ENCODE measurements at places on chromosomes 12 and 14. TPM values are rescaled to one million over a fixed set of nuclear protein-coding genes. Genes with fewer than 3 reads are reported as not detected.

Gene ITPR2
- 18.9 TPM for total RNA-seq

Gene PRIM1
- total RNA-seq = 1.8 TPM

Gene USP44
- total RNA-seq = 0.88 TPM

Gene ZNF10
- 10.0 TPM for total RNA-seq

Gene ITFG2
- 13.9 TPM for total RNA-seq

Gene HNRNPA1
- 446 TPM for total RNA-seq

Gene RPGRIP1
- total RNA-seq = 0.85 TPM

GRCh38 chr12:16228067-16228466 lies 49.4 kb downstream of the SLC15A5 start:
- no peak overlapping the region for H3K27ac ChIP-seq
- H3K36me3 ChIP-seq = no peaks in the 10 kb centered on the region
- DNase-seq = no peak

GRCh38 chr12:113867258-113867657 lies 98.9 kb downstream of the RBM19 start:
- H3K27ac ChIP-seq = no peak overlapping the region
- no peaks in the 10 kb centered on the region for H3K4me1 ChIP-seq
- DNase-seq = no peak
- H3K4me3 ChIP-seq = no peak overlapping the region
- no peaks in the 10 kb centered on the region for H3K36me3 ChIP-seq

DNA sequence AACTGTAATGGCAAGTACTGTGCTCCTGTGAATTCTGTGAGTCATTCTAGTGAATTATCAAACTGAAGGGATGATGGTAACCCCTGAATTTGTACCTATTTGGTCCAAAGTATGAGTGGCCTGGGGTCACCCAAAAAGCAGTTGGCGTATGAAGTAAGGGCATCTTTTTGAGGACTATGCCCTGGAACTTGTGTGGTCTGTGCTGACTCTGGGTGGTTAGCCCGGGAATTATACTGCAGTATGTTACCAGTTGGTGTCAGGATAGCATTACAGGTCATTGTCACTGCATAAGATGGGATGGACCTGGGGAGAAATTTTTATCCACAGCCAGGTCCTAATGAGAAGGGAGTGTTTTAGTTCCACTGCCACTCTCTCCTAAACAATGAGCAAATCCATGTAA lies 174.7 kb downstream of the SSPN start:
- H3K36me3 ChIP-seq = no peaks in the 10 kb centered on the region
- no peaks in the 10 kb centered on the region for H3K4me1 ChIP-seq
- no peak for DNase-seq
- H3K4me3 ChIP-seq = no peak overlapping the region
- no peaks in the 10 kb centered on the region for H3K27me3 ChIP-seq

- H3K4me3 ChIP-seq = no peak overlapping the region
- H3K36me3 ChIP-seq = no peaks in the 10 kb centered on the region
- DNase-seq = no peak
- no peak overlapping the region for H3K27ac ChIP-seq
These were observed 197.0 kb downstream of the ACSS3 start for GRCh38 chr12:81274637-81275529.

DNA sequence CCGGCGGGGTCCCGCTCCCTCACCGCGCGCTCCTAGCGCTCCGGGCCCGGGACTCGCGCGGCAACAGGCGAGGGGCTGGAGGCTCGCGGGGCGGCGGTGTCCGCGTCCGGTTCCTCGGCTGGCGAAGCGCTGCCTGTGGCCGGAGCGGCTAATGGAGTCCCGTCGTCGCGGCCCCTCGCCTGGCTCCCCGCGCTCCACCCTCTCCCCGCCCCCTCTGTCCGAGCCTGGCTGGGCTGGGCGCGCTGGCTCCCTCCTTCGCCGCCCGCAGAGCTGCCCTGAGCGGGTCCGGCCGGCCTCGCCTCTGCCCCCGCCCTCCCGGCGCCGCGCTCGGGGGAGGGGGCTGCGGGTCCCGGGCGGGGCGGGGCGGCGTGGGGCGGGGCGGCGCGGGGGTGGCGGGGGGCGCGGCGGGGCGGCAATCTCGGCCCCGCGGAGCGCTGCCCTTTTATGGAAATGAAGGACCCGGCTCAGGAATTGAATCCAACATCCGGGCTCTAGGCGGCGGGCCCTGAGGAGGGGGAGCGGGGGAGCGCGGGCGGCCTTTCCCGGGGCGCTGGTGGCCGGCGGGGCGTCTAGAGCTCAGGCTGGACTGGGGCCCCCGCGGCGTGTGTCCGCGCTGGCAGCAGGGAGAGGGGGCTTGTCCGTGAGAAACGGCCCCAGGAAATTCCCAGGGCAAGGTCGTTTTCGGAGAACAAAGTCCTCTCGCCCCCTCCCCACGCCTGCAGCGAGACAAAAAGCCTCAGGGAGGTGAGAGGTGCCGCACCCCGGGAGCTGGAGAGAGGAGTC lies at the start of gene FERMT2:
TSS of gene FERMT2 (minus strand) at position 153 of the 783 bp plus-strand sequence. CDS start 482 bp downstream, outside the sequence.
- H3K27ac ChIP-seq = peak within 1 kb of the TSS; percentile 99
- H3K4me1 ChIP-seq = peaks cover 44% of the 10 kb centered on the region
- H3K4me3 ChIP-seq = peak within 1 kb of the TSS; percentile 76
- H3K36me3 ChIP-seq = no peaks in the 10 kb centered on the region
- DNase-seq = peak; percentile 92
- H3K27me3 ChIP-seq = no peaks in the 10 kb centered on the region

DNA sequence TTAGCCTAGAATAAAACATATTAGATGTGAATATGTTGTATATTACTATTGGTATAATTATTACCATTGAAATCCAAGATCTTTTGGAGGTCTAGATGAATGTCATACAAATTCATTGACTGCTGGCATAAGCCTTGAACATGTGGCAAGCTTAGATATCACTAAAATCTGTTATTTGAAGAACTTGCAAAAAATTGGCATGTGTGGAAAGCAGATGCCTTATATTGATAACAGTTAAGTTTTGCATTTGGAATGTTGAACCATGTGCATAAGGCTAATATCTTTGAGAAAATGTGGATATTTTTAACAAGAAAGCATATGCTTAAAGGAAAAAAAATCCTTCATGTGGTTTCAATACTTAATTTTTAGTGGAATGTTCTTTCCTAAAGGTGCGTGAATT lies 203.6 kb upstream of the PRICKLE1 start:
- H3K4me3 ChIP-seq = no peak overlapping the region
- DNase-seq = no peak
- H3K4me1 ChIP-seq = no peaks in the 10 kb centered on the region
- H3K27me3 ChIP-seq = no peaks in the 10 kb centered on the region
- H3K27ac ChIP-seq = no peak overlapping the region

DNA sequence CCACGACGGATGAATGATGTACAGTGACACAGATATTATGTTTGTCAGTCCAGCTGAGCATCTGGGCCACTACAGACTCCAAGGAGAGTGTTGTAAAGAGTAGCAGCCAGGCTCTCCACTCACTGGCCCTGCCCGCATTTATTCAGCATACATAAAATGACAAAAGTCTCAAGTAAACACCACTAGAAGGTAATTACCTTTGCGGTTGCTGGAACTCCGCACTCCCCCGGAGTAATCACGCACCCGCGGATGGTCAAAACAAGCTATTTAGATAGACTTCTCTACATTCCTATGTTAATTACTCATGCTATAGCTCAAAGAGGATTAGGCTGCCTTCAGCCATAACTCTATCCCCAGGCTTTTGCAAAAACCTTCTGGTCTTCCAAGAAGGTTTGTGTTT lies 18.8 kb upstream of the STRAP start:
- no peaks in the 10 kb centered on the region for H3K36me3 ChIP-seq
- no peak overlapping the region for H3K27ac ChIP-seq
- no peak for DNase-seq
- H3K4me3 ChIP-seq = no peak overlapping the region

GRCh38 chr12:31951008-31951407 lies 8.2 kb upstream of the RESF1 start:
- no peak overlapping the region for H3K27ac ChIP-seq
- H3K4me1 ChIP-seq = no peaks in the 10 kb centered on the region
- H3K36me3 ChIP-seq = no peaks in the 10 kb centered on the region
- no peaks in the 10 kb centered on the region for H3K27me3 ChIP-seq
- no peak overlapping the region for H3K4me3 ChIP-seq
- DNase-seq = no peak

- H3K27ac ChIP-seq = no peak overlapping the region
- DNase-seq = no peak
- no peak overlapping the region for H3K4me3 ChIP-seq
- no peaks in the 10 kb centered on the region for H3K4me1 ChIP-seq
- no peaks in the 10 kb centered on the region for H3K36me3 ChIP-seq
- H3K27me3 ChIP-seq = peaks cover 7% of the 10 kb centered on the region
These were observed 141.0 kb upstream of the RMST start for GRCh38 chr12:97321621-97322020.

DNA sequence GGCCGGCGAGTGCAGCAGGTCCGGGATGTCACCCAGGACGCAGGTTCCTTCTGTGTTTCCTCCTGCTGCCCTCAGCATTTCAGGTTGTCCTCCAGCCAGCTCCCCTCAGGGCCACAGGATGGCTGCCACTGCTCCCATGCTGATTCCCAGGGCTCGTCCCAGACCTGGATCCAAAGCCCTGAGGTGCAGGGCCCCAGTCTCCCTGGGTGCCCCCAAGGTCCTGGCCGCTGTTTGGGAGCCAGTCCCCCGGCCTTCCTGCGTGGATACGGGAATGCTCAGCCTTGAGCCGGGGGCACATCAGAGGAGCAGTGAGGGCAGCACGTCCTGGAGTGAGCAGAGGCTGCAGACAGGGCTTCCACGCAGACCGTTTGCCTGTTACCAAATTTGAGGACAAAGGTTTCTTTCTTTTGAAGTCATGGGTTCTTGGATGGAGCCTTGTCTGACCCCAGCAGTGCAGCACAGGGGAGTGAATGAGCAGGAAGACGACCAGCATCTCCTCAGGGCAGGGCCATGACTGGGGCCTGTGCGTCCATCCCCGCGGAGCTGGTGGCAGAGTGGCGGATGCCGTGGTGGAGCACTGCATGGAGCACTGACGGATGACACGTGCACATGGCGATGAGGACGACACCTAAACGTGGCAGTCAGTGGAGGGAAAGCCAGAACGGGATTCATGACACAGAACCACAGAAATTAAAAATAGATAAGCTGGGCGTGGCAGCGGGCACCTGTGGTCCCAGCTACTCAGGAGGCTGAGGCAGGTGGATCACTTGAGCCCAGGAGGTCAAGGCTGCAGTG lies 12.5 kb upstream of the CACNA2D4 start:
- DNase-seq = no peak
- H3K36me3 ChIP-seq = no peaks in the 10 kb centered on the region
- no peak overlapping the region for H3K27ac ChIP-seq
- no peaks in the 10 kb centered on the region for H3K27me3 ChIP-seq
- H3K4me1 ChIP-seq = peaks cover 2% of the 10 kb centered on the region
- H3K4me3 ChIP-seq = no peak overlapping the region

GRCh38 chr12:18422871-18423270 lies 161.6 kb downstream of the PIK3C2G start:
- no peak for DNase-seq
- H3K27ac ChIP-seq = no peak overlapping the region
- H3K27me3 ChIP-seq = no peaks in the 10 kb centered on the region
- no peaks in the 10 kb centered on the region for H3K4me1 ChIP-seq
- H3K36me3 ChIP-seq = no peaks in the 10 kb centered on the region

- no peaks in the 10 kb centered on the region for H3K27me3 ChIP-seq
- H3K36me3 ChIP-seq = no peaks in the 10 kb centered on the region
- H3K27ac ChIP-seq = peak overlapping the region; percentile 79
- H3K4me1 ChIP-seq = peaks cover 5% of the 10 kb centered on the region
These were observed 27.7 kb upstream of the RNU6-8 start for GRCh38 chr14:32230695-32231280.

GRCh38 chr14:65356327-65356836 lies 56.1 kb upstream of the FUT8 start:
- H3K27me3 ChIP-seq = no peaks in the 10 kb centered on the region
- H3K4me3 ChIP-seq = no peak overlapping the region
- H3K36me3 ChIP-seq = no peaks in the 10 kb centered on the region
- peaks cover 17% of the 10 kb centered on the region for H3K4me1 ChIP-seq
- DNase-seq = no peak

DNA sequence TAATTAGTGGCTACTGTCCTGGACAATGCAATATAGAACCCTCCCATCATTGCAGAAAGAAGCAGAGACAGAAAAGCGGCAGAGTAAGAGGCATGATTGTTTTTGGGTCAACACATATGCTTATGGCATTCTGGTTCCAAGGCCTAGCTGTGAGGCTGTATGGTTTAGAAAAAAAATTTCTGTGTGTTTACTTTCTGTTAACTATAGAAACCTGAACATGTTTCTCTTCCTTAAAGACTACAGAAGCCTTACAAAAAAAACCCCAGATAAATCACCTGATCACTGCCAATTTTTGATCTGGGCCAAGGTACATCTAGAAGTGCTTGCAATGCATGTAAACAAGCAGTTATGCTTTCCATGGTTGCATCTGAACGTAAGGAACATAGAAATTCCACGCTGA lies 100.0 kb upstream of the HECTD1 start:
- no peaks in the 10 kb centered on the region for H3K27me3 ChIP-seq
- H3K27ac ChIP-seq = no peak overlapping the region
- peaks cover 99% of the 10 kb centered on the region for H3K36me3 ChIP-seq
- no peak overlapping the region for H3K4me3 ChIP-seq
- H3K4me1 ChIP-seq = no peaks in the 10 kb centered on the region
- DNase-seq = no peak

DNA sequence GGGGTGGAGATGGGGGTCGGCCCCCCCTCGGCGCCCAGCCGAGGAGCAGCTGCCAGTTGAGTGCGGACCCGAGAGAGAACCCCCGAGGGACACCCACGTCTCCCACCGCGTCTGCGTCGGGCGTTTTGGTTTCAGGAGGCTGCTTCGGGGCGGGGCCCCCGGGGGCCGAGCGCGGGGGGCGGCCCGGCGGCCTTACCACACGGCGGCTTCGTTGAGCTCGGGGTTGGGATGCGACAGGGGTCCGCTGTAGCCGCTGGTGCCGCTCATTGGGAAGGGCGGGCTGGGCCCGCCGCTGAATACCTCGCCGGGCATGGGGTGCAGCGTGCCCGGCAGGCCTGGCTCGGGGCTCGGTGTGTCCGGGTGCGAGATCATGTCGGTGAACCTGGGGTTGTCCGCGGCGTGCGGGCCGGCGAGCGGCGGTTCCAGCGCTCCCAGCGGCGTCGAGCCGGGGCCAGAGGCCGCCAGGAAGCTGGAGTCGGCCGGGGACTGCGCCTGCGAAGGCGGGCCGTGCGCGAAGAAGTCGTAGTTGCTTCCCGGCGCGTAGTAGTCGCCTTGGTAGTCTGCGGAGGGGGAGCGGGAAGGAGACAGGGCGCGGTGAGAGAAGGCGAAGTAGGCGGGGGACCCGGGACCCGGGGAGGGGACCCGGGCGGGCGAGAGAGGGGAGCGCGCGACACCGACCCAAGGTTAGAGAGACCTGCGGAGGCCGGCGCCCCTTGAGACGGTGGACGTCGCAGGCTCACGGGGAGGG lies 8.5 kb downstream of the LHX5 start:
- H3K4me3 ChIP-seq = peak overlapping the region; percentile 36
- no peak for DNase-seq
- no peaks in the 10 kb centered on the region for H3K36me3 ChIP-seq

- H3K27ac ChIP-seq = no peak overlapping the region
- H3K4me3 ChIP-seq = no peak overlapping the region
- no peaks in the 10 kb centered on the region for H3K36me3 ChIP-seq
These were observed 272.6 kb downstream of the FOXG1 start for GRCh38 chr14:29039171-29039570.
